CD4-positive, CD25-positive, alpha-beta regulatory T cell (primary cell): ENCODE measurements at places on chromosomes 7 and 10. TPM values are rescaled to one million over a fixed set of nuclear protein-coding genes. Genes with fewer than 3 reads are reported as not detected.

Gene PRLHR
- not detected for polyA plus RNA-seq

Gene ZNF503
- polyA plus RNA-seq = not detected

Gene PON1
- polyA plus RNA-seq = not detected

Gene SPDYE17
- not detected for polyA plus RNA-seq

Gene PNLIPRP1
- polyA plus RNA-seq = not detected

Gene DYNC1I1
- not detected for polyA plus RNA-seq

Gene HACD1
- polyA plus RNA-seq = 65.8 TPM

Gene SMC3
- polyA plus RNA-seq = 65.6 TPM

Gene CYP26C1
- polyA plus RNA-seq = not detected

- no peak for DNase-seq
Observed at GRCh38 chr10:59007307-59008025, 169.0 kb upstream of the PHYHIPL start.

DNA sequence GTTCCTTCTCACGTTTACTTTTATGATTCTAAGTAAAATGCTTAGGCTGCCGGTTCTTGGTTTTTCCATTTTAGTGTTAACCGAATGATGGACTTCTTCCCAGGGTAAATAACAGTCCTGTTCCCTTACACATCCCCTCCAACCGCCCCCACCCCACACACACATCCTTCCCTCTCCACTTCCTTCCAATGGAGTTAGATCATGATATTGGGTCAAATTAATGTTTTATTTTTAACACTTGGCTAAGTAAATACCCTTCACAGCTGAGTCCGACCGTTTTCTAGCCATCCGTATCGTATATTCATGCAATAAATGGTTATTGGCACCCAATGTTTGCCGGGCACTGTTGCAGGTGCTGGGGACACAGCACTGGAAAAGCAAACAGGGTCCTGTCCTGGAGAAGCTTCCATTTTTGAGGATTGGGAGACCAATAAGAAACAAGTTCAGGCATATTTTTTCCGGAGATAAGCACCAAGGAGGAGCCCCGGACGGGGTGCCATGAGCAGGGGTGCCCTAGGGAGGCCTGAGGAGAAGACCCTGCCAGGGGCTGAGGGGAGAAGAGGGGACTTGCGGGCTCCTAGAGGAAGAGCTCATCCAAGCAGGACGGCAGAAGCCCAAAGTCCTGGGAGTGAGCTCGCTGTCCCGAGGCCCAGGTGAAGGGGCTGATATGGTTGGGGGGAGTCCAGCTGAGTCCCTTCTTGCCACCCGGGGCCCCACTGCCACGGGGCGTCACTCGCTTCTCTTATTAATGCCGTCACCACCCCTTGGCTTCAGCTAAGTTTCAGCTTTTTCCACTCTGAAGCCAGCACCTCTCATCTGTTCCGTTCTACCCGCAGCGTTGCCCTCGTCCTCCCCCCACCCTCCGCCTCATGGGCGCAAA, 126.0 kb upstream of the RET start:
- no peak for DNase-seq

- DNase-seq = no peak
Observed at GRCh38 chr10:68087685-68088401, 12.8 kb upstream of the HERC4 start.

DNA sequence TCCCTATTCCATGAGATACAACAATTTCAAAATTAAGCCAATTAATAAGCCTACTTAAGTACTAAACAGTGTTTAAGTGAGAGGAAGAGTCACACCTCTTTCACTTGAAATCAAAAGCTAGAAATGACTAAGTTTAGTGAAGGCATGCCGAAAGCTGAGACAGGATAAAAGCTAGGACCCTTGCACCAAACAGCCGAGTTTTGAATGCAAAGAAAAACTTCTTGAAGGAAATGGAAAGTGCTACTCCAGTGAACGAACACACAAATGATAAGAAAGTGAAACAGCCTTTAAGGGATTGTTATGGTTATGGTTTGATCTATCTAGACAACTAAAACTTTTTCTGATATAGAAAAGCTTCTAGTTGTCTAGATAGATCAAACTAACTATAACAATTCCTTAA, 135.4 kb upstream of the KMT2E start:
- DNase-seq = peak; percentile 71

DNA sequence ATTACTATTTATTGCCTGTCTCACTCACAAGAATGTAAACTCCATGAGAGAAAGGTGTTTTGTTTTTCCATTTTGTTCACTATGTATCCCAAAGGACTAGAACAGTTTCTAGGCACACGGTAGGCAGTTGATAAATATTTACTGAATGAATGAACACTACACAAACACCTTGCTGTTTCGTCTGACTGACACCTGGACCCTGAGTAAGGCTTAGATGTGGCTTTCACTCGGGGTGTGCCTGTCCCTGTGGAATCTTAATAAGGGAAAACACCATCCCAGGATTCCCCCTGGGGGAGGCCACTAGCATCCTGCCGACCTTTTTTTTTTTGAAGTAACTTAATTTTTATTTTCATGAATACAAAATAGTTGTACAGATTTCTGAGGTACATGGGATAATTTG, 66.6 kb upstream of the STEAP1B start:
- no peak for DNase-seq

DNA sequence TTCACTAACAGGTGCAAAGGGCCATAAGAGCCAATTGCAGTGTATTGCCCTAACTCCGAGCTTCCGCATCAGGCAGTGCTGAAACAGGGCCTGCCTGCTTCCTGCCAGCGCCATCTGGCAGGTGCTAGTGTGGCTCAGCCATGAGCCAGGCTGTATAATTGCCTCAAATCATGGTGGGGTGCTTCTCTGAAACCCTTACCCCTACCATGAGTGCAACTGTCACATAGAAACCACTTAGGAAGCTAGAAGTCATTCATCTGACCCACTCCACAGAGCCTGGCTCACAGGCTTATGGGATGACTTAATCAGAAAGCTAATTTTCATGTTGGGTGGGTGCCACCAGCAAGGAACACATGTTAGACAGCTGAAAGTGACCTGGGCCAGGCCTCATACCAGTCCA, 133.3 kb upstream of the LAMB4 start:
- no peak for DNase-seq

DNA sequence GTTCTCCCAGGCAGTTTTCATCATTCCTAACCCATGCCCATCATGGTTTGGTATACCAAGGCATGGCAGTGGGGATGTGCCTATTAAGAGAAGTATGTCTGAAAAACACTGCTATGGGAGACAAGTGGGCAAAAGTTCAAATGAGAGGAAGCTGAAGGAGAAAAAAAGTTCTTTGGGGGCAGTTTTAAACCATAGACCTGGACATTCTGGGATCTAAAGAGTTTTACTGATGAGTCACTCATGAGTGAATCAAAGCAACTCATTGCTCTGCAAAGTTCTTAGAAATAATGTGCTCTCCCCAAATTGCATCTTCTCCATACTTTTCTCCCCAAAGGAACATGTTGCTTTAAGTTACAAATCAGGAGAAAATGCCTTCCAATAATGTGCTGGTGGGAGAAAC, 256.9 kb upstream of the MTPN start:
- no peak for DNase-seq

- DNase-seq = no peak
Observed at GRCh38 chr10:118974951-118975350, 54.6 kb upstream of the NANOS1 start.

GRCh38 chr10:22370320-22370719, 25.0 kb downstream of the SPAG6 start:
- DNase-seq = no peak

- DNase-seq = no peak
Observed at GRCh38 chr10:114682121-114682520, 24.0 kb upstream of the ABLIM1 start.

GRCh38 chr7:963236-964078, 9.0 kb upstream of the ADAP1 start:
- no peak for DNase-seq

GRCh38 chr10:51425431-51425830, 274.0 kb downstream of the CSTF2T start:
- DNase-seq = no peak

DNA sequence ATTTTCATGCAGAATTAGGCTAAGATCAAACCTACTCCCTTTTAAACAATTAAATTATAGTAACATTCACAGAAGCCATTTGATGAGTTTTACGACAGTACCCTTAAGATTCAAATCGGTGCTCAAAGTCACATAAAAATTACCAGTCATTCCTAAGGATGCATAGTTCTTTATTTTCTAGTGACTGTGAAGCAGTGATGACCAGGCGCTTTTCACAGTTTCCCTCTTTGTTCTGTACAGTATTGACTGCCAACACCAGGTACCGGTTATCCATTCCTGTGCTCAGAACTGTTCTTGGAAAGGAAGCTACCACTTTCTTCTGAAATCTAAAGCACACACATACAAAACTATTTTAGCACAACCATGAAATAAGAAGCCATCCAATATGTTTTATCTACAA, 1.9 kb downstream of the DNA2 start:
- DNase-seq = no peak

- DNase-seq = no peak
Observed at GRCh38 chr7:136074843-136075242, 97.7 kb upstream of the MTPN start.

DNA sequence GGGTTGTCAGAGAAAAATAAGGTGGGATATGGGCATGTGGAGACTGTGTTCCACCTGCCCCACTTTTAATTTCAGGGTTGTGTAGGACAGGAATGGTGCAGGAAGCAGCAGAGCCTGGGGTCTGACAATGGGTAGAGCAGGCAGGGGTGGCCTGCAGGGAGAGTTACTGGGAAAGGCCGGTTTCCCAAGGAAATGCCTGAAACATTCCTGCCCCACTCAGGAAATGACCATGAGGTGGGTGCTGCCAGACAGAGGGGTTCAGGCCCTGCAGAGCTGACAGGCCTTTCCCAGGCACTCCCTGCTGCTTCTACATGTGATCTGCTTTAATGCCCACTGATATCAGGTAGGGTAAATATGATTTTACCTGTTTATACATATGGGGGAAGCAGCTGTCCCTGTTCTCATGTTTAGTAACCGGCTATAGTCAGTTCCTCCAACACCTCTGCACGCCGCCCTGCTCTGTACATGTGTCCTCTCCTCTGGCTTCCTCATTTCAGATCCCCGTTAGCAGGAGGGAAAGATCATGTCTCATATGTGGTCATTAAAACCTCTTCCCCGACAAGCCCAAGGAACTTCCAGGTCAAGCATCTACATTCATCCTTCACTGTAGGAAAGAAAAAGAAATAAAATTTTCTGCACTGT, 118.6 kb upstream of the PRSS58 start:
- no peak for DNase-seq

GRCh38 chr10:120841522-120842189, 9.5 kb upstream of the WDR11 start:
- DNase-seq = no peak

GRCh38 chr7:76053461-76053860, 5.6 kb downstream of the MDH2 start:
- DNase-seq = no peak

DNA sequence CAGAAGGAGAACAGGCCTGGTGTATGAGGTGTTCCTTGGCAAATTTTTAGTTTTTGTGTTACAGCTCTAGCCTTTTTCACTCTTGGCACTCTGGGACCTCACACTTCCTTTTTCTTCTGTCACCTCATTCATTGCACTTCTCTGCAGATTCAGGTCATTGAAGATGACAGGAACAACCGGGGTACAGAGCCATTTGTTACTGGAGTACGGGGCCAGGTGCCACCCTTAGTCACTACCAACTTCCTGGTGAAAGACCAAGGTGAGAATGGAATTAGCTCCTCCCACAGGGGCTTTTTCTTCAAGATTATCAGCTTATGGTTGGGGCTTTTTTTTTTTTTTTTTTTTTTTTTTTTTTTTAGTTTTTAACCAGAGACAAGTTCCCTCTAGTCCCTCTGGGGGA, 18.5 kb upstream of the CHCHD1 start:
- DNase-seq = no peak

DNA sequence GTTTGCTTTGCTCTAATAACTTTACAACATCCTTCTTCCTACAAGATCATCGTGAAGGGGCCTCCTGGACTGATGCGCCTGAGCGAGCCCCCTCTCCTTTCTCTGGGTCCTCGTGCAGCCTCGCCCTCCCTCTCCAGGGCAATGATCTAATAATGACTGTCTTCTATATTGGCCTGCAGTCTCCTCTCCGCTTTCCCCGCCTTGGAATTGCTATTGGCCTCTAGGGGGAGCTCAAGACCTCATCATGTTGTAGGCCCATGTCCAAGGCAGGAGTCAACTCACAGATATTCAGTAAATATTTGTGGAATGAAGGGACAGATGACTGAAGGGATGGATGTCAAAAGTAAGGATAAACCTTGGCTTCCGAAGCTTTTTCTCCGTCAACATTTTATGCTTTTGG, 1180.3 kb downstream of the TYW1 start:
- DNase-seq = no peak

GRCh38 chr10:103470761-103471653, 8.0 kb downstream of the CALHM3 start:
- peak; percentile 95 for DNase-seq

GRCh38 chr10:17443707-17444387, 10.5 kb downstream of the ST8SIA6 start:
- peak; percentile 44 for DNase-seq

DNA sequence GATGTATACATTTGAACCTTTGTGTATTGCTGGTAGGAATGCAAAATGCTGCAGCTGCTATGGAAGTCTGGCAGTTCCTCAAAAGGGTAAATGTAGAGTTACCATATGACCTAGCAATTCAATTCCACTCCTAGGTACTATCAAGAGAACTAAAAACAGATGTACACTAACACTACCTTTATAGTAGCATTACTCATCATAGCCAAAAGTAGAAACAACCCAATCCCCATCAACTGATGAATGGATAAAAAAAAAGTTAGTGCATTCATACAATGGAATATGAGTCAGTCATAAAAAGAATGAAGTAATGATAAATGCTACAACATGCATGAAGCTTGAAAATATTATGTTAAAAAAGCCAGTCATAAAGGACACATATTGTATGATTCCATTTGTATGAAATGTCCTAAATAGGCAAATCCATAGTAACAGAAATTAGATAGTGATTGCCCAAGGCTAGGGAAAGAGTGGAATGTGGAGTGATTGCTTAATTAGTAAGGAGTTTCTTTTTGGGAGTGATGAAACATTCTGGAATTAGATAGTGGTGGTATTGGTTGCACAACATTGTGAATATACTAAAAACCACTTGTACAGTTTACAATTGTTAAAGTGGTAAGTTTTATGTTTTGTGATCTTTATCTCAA, 96.4 kb upstream of the AOAH start:
- DNase-seq = no peak

DNA sequence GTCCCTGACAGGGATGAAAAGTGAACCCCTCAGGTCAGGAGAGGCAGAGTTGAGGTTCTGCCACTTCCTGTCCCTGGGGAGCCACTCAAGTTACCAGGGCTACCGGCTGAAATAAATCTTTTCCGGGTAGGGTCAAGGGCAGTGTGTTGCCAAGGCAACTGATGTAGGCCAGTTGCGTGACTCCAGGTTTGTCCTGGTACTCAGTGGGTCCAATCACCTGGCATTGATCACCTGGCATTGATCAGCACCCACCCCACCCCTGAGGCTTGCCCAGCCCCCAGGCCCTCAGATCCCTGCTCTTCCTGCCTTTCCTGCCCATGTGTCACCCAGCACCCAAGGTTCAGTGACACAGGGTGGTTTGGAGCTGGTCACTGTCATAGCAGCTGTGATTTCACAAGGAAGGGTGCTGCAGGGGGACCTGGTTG, 5.9 kb downstream of the SAP25 start:
- no peak for DNase-seq
